ENCODE measurements at places on chromosomes 2 and 18.
A peak's percentile ranks its signal among the peaks of the same experiment; 100 is the strongest.

- no peak for DNase-seq
Observed at GRCh38 chr2:70790136-70790828, at the start of gene FIGLA. Gene FIGLA (minus strand): TSS chr2:70790643. CDS start chr2:70790638, 5 bp downstream.

- no peak for DNase-seq
Observed at GRCh38 chr2:18837240-18837639, 247.9 kb upstream of the NT5C1B start.

DNA sequence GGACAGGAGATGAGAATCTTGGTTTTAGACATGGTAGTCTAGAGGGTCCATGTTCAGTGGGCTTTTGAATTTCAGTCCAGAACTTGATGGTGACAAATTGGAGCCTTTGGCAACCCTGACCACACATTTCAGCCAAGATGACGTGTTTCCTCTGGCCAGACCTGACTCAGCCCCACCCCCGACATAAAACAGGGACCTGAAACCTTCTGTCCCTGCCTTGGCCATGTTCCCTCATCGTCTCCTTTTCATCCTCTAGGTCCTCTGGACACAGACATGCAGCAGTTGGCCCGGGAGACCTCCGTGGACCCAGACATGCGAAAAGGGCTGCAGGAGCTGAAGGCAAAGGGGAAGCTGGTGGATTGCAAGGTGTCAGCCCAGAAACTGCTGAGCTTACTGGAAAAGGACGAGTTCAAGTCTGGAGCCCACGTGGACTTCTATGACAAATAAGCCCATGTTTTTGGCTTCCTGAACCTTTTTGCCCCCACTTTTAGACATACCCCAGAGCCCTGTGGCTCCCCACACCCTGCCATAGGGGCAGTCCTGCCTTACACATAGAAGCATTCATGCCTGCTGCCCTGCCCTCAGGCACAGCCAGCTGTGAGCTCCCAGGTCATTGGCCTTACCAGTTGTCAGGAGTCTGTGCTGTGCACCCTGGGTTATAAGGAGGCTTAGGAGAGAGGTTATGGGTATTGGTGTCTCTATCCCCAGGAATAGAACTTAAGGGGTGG lies 4.0 kb downstream of the SPR start:
- no peak for DNase-seq

- no peak for DNase-seq
Observed at GRCh38 chr18:26477828-26478466, 70.4 kb downstream of the KCTD1 start.

- no peak for DNase-seq
Observed at GRCh38 chr2:39706945-39707344, 41.2 kb downstream of the TMEM178A start.

GRCh38 chr2:37560863-37561614 lies 110.4 kb downstream of the CDC42EP3 start:
- no peak for DNase-seq

GRCh38 chr2:145305889-145306288 lies 786.0 kb upstream of the ZEB2 start:
- no peak for DNase-seq

- DNase-seq = no peak
Observed at GRCh38 chr2:74053959-74054715, 69.4 kb downstream of the TET3 start.

DNA sequence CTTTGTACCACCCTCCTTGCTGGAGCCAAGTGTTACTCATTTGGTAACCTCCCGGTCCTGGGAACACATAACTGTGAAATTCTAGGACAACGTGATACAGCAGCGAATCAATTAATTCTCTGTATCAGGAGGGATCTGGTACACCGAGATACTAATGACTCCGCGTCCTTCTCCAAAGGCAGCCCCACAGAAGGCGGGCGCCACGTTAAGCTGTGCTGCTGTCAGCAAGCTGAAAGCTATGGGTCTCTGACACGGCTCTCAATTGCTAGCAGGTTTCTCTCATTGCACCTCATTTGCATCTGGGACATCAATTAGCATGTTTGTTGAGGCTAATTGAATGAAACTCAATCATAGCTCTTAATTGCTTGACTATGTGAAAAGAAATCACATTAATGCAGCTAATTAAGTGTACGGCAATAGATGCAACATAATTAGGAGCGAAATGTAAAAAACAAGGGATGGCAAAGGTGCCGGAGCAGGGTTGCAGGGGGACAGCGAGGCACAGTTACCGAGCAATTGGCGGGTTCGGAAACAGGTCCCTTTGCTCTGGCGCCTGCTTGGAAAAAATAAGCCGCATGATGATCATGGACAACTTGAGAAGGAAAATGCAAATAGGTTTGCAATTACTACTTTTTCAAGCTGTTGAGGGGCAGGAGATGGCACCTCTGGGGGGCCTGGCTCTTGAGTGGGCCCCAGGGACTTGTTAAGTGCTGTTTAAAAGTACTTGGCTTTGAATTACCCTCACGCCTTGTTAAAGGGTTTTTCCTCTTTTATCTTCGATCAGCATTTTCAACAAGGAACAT lies 264.2 kb downstream of the GBX2 start:
- no peak for DNase-seq

DNA sequence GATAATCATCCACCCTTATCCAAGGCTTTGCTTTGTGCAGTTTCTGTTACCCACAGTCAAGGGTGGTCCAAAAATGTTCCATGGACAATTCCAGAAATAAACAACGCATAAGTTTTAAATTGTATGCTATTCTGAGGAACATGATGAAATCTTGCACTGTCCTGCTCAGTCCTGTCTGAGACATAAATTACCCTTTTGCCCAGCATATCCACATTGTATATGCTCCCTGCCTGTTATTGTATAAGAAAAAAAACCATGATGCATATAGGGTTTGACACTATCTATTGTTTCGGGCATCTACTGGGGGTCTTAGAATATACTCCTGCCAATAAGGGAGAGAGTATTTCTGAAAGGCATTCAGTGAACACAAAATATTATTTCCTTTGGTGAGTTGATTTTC lies 24.0 kb downstream of the LRRTM1 start:
- DNase-seq = no peak

GRCh38 chr2:43020990-43021669 lies 205.3 kb downstream of the ZFP36L2 start:
- no peak for DNase-seq

- peak; percentile 91 for DNase-seq
Observed at GRCh38 chr2:217714287-217714751, 288.5 kb downstream of the TNS1 start.

DNA sequence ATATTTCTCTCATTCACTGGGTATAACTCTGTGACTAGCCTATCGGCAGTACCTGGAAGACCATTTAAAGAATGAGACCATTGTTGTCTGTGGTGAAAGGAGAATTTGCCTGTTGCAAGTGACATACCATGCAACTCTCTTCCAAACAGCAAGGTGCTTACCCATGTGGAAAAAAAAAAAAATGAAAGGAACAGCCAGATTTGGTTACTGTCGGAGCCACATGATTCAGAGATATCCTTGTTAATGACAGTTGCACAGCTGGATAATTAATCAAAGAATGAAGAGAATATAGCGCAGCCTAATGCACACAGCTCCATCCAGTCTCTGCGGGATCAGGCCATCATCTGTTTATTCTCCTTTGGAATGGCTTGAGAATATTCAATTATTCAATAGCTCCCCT lies 141.8 kb downstream of the HRH4 start:
- no peak for DNase-seq

- no peak for DNase-seq
Observed at GRCh38 chr2:206881708-206882410, 57.5 kb upstream of the CPO start.

DNA sequence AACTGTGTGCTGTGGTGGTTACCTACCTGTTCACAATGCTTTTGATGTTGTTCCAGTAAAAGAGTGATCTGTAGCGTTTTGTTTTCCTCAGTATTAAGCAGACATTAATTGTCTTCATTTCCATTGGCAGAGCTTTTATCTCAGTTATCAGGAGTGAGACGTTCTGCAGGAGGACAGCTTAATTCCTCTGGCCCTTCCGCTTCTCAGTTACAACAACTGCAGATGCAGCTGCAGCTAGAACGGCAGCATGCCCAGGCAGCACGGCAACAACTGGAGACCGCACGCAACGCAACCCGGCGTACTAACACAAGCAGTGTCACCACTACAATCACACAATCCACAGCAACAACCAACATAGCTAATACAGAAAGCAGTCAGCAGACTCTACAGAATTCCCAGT lies 78.3 kb downstream of the KCMF1 start:
- no peak for DNase-seq

Data from occipital lobe (tissue), 3 donors.